Stimulated activated CD4-positive, alpha-beta T cell treated with anti-CD3 and anti-CD28 coated beads, TNF-alpha, amount 100 ng/mL, for 1 hour (primary cell): ENCODE measurements at places on chromosomes 5 and 9.

- DNase-seq: no peak
Measured at GRCh38 chr9:95588724-95589588, 72.2 kb upstream of the PTCH1 start.

- DNase-seq: no peak
Measured at GRCh38 chr5:60978968-60979367, 34.0 kb downstream of the NDUFAF2 start.

DNA sequence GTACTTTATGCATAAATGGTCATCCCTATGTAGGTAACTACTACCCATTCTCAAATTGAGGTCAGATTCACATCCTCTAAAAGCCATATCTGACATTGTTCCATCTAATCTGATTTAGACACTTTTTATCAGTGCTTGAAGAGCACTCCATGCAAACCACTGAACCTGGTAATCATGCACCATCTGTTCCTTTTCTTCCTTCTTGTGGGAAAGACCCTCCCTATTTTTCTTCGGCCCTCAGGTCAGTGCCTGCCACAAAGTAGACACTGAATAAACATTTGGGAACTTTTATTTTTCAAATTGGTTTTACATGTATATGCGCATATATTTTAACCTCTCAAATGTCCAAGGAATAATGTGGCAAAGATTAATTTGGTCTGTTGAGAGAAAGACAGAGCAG is 26.0 kb upstream of the PDE4D start:
- no peak for DNase-seq

GRCh38 chr9:80881320-80881719 is 808.0 kb downstream of the TLE1 start:
- no peak for DNase-seq

DNA sequence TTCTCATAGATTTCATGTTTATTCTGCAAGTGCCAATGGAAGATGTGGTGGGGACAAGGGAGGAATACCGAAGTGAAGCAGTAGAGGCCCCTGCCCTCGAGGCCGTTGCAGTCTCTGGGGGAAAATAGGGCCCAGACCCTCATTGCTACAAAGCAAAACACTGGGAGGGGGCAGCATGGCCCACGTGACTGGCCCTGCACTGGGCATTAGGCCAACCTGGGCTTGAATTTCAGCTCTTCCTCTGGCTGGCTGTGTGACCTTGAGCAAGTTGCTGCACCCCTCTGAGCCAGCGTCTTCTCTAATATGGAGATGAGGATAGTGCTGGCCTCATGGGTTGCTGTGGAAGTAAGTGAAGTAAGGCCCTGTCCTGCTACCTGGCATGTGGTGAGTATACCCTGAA is 709 bp upstream of the SYNPO start:
- DNase-seq: no peak
